ENCODE measurements at places on chromosomes 3 and 15. TPM values are rescaled to one million over a fixed set of nuclear protein-coding genes. Genes with fewer than 3 reads are reported as not detected.
A peak's percentile ranks its signal among the peaks of the same experiment; 100 is the strongest.

- no peak for DNase-seq
Measured at GRCh38 chr3:150106740-150107428, 136.2 kb upstream of the PFN2 start.

DNA sequence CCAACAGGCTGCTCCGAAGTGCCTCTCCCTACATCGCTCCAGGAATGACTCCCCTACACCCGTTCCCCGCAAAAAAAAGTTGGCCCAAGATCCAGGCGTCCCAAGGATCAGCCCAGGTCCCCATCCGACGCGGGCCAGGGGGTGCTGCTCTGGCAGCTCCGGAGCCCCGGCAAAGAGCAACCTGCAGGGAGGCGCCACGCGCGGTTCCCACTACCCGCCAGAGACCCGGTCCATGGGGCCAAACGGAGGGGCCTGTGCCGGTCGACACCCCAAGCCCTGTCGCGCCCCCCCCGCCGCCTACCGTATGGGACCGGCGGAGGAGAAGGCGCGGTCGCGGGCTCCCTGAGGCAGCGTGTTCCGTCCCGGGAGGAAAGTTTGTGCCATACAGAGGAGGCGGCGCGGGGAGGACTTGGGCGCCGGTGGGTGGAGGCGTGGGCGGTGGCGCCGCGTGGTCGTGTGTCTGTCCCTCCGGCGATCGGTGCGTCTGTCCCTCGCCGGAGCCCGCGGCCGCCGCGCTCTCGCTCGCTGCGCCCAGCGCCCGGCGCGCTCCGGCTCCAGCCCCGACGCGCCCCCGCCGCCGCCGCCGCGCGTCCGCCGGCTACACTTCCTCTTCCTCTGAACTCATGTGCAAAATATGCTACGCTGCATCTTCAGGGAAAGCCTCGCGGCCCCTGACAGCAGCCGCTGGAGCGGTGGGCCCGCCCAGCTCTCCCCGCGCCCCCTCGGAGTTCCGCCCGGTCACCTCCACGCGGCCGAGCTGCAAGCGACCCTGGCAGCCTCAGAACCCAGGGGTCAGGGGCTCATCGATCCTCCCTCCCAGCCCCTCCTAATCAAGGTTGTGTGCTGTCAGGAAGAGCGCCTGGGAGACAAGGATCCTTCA lies at the start of gene RFTN1:
Gene RFTN1, minus strand, starts transcription at position 559 of the 880 bp plus-strand sequence. CDS start 19,830 bp downstream, outside the sequence.
- DNase-seq = peak; percentile 53

PLSCR5 gene
- not detected for total RNA-seq

- no peak for DNase-seq
Measured at GRCh38 chr3:127158614-127159229, 34.2 kb upstream of the PRR23E start.

- no peak for DNase-seq
Measured at GRCh38 chr15:34490417-34491193, 53.0 kb upstream of the GOLGA8A start.

GNAT1 gene
- total RNA-seq = not detected

PCNP gene
- total RNA-seq = 78.0 TPM

- DNase-seq = no peak
Measured at GRCh38 chr3:58794750-58795149, 128.2 kb upstream of the FAM3D start.

DNA sequence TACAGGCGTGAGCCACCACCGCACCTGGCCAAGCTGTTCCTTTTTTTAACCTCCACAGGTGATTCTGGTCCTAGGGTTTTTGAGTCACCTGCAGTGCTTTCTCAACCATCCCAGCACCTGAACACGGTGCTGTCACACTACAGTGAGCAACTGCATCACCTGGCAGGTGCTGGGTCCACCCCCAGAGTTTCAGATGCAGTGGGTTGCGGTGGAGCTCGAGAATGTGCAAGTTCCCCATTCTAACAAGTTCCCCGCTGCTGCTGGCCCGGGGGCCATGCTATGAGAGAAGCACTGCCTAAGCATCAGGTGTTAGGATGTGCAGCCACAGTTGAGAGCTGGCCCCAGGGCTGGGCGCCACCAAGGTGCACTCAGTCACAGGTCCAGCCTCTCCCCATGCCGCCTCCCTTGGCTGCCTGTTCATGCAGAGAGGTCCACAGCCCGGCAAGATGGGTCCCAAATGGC lies 18.0 kb downstream of the ISG20 start:
- peak; percentile 80 for DNase-seq

DNA sequence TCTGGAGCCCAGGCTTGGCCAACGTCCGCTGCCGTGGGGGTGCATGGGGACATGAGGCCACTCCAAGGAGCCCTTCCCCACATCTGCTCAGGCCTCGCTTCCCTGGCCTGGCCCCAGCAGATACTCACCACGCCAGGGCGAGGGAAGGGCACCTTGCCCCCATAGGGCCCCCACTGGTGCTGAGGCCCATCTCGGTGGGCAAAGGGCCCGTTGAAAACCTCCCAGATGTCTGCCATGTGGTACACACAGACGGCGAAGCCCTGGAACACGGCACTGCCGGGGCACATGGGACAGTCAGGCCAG lies 4.7 kb downstream of the SEMA3G start:
- no peak for DNase-seq

DNA sequence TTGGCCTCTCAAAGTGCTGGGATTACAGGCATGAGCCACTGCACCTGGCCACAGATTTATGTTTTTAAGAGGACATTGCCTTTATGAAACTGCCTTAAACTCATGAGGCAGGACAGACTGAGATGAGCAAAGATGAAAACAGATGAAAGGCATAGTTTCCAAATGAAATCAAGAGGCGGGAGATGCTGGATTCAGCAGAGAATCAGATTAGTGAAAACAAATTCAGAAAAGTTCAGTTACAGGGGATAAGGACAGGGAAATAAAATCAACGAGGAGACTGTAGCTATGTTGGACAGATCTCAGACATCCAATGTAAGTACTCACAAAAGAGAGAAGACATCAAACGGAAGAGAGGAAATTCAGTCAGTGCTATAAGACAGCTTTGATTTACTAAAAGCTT lies 68.1 kb downstream of the ADAMTSL3 start:
- no peak for DNase-seq

DNA sequence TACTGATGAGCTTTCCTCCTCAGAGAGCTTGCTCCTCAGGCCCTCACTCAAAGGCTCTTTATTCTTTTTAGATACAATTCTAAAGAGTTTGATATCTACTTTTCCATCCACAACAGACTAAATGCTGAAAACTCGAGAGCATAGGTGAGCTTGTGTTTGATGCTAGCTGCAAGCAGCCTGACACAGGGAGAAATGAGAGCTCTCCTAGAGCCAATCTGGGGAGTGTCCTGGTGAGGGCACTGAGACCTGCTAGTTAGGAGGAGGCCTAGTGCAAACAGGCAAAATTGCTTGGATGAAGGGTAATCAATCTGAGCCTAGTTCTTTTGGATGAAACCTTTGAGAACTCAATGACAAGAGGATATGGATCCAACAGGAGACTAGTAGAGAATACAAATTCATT lies 300.8 kb downstream of the ZBTB20 start:
- DNase-seq = no peak

DUOX1 gene
- 0.43 TPM for total RNA-seq

DNA sequence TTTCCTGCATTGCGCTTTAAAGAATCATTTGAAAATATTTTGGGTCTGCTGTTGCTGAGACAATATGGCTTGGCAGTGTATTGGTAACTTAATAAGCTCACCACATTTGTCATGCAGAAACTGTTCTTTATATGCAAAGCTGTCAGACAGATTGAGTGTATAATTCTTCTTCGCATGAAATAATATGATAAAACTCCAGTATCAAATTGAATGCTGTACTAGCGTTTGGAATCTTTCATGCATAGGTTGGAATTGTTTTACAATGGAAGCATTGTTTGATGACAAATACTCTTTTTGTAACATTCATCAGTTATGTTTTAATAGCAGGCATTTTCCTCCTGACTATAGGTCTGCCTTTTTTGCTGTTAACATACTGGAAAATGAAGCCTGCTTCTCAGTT lies 53.8 kb downstream of the RBMS3 start:
- no peak for DNase-seq

DNA sequence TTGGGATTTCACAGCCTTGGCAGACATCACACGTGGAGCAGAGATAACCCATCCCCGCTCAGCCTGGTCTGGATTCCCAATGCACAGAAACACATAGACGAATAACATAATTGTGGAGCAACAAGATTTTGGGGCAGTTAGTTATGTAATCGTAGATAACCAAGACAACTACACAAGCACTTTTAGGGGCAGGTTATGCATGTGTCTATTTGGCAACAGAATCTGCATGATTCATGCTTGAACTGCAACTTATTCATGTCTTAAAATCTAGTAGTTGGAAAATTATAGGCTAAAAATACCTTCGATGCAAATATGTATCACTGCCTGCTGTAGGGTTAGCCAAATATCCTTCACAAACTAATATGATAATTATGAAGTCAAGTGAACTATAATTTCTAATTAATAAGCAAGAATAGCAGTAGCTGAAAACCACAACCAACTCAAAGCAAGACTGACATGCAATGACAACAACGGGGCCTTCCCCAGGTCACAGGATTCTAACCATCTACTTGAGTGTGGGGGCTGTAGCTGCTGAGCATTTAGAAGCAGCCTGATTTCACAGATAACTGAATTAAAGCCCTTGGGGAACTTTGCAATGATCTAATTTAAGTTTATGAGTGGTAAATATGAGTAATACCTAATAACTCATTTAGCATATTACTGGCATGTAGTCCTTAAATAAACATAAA lies 31.1 kb downstream of the DGKG start:
- no peak for DNase-seq

GRCh38 chr15:52876991-52877663 lies 87.0 kb upstream of the ONECUT1 start:
- DNase-seq = no peak

DNA sequence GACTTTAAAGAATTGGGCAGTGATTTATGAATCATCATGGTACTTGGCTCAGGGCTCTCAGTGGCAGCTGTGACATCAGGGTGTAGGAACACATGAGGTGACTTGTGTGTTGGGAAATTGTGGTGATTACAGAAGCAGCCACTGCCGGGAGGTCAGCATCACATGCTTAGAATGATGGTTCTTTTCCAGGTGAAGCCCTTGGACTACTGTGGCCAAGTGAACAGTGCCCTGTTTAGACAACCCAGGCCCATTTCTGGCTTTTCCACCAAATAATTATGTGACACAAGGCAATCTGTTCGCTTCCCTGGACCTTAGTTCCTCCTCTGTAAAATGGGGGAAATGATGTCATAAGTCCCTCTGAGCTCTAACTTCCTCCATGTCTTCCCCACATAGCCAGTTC lies 139.7 kb upstream of the ROPN1 start:
- no peak for DNase-seq

GABRA5 gene
- not detected for total RNA-seq

DNA sequence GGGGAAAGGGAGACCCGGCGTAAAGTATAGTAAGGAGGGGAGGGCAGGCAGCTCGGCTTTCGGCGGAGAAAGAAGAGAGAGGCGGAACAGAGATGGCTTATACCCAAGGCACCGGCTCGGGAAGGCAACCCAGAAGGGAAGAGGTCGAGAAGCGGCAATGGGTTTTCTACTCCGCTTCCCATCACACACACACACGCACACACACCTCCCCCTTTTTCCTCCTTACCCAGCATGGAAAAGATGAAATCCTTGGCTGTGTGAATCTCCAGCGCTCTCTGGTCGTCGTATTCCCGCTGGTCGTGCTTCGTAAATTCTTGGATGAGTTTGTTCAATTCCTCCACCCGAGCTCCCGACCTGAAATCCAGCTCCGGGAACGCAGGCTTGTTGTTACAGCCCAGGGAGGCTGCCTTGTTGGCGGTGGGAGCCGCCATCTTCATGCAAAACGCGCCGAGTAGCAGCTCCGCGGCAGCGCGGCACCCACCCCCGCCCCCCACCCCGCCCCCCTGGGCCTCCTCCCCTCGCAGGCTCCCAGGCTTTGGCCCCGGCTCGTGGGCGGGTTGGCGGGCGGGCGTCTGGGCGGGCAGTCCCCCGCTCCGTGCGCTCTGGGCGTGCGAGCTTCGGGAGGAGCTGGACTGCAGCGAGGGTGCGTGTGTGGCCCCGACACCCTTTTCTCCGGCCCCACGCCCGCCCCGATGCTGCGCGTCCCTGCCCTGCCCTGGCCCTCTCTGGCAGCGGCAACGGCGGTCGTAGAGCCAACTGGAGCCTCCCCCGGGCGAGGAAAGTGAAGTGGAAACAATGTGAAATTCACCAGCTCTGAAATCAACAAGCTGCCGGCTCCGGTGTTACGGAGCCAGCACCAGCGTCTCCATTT lies at the start of gene MB21D2:
Gene MB21D2, minus strand, starts transcription at position 453 of the 871 bp plus-strand sequence. Its CDS starts 16 bp downstream, at position 437.
- DNase-seq = peak; percentile 70

MASP1 gene
- total RNA-seq = 4.5 TPM

GRCh38 chr15:85289677-85290365 lies 90.6 kb upstream of the AKAP13 start:
- DNase-seq = no peak

GRCh38 chr3:163622384-163622783 lies 1455.9 kb downstream of the SI start:
- no peak for DNase-seq

DNA sequence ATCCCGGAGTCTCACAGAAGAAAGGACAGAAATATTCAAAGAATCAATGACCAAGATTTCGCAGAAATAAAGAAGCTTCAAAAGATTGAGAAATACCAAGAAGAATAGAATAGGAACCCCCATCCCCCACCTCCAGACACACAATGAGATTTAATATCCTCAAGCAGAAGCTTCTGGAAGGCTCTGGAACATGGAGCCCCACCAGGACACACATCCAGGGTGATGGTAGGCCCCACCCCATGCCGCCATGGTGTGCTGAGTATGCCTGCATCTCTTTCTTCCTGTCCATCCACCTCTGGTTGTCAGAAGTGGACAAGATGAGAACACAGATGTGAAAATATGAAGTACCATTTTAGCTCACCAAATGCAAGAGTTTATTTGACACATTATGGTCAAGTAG lies 19.3 kb downstream of the PRR23E start:
- DNase-seq = no peak

- DNase-seq = no peak
Measured at GRCh38 chr3:153440311-153440710, 278.3 kb downstream of the RAP2B start.

SAMMSON gene
- total RNA-seq = not detected

PLSCR1 gene
- 119 TPM for total RNA-seq

PTX3 gene
- total RNA-seq = 0.38 TPM

GRCh38 chr3:182405759-182406158 lies 387.5 kb upstream of the ATP11B start:
- no peak for DNase-seq

XIRP1 gene
- total RNA-seq = not detected

GRCh38 chr3:127819086-127819485 lies 3.2 kb downstream of the MGLL start:
- no peak for DNase-seq

- no peak for DNase-seq
Measured at GRCh38 chr3:25474052-25474451, 46.0 kb downstream of the RARB start.

GRCh38 chr3:194200422-194201081 lies 64.6 kb downstream of the HES1 start:
- no peak for DNase-seq

- no peak for DNase-seq
Measured at GRCh38 chr3:133412183-133413132, 12.6 kb downstream of the BFSP2 start.
